Activated CD4-positive, alpha-beta T cell treated with anti-CD3 and anti-CD28 coated beads for 4 hours (primary cell): ENCODE measurements at places on chromosomes 6 and 20.

DNA sequence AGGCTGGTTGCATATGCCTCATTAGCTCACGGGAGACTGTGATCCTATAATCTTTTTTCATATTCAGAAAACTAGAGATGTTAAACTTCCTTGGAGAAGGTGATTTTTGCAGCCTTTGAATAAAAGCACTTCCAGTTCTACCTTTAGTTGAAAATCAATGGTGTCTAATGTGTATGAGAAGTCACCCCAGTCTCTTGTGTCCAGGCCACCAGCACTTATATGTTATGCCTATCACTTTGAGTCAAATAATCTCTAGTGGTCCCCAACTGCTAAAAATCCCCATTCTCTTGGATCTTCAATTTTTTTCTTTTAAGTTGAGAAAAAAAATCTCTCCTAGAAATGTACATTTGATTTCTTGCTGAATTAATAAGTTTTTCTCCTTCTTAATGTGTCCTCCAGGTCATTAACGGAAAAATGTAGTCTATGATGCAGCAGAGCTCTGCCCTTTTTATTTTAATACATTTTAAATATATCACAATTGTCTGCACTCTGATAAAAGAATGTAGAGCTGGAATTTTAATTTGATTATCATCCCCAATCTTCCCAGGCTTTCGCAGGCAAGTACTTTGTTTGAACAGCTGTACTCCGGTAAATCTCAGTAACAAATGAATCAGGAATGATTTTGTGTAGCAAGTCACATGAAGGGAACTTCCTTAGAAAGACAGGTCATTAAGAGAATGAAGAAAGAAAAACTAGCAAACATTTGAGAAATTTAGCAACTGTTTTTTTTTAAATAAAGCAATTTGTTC, 147.0 kb downstream of the SOX4 start:
- no peak for DNase-seq

DNA sequence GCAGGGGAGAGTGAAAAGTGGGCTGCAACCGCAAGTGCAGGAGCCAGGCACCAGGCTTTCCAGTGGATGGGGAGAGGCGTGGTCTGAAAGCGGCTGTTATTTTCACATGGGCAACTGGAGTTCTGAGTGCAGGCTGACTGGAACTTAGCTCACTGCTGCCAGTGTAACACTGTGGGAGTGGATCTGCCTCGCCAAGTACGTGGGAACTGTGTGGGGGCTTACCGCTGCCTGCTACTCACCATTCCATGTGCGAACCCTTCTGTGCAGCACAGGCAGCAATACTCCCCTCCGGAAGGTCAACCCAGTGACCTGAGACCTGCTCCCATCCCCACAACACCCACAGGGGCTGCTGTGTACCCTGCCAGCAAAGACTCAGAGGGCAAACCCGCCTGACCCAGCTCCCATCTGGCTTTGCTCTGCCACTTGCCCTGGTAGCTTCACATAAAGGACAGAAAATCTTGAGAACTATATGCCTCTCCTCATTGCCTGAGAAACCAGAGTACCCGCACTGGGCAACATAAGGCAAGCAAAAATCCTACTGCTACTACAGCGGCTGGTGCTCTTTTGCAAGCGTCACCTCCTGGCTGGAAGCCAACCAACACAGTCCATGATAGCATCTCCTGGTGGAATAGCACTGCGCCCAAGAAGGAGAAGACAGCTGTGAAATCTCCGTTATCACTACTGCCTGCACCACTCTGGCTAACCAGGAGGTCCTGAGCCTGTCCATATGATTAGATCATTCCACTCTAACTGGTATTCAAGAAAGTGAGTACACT, 54.4 kb upstream of the SIRPG start:
- no peak for DNase-seq

DNA sequence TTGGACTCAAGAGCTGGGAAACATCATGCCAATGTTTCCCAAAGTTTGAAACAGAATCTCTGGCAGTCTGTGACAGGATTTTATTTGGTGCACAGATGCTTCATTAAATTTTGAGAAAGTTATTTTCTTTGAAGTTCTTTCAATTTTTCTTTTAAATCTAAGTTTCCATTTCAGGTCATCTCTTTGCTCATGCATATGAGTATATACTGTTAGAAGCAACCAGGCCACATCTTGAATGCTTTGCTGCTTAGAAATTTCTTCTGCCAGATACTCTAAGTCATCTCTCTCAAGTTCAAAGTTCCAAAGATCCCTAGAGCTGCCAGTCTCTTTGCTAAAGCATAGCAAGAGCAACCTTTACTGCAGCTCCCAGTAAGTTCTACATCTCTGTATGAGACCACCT, 59.1 kb upstream of the CCDC28A start:
- DNase-seq, result no peak

DNA sequence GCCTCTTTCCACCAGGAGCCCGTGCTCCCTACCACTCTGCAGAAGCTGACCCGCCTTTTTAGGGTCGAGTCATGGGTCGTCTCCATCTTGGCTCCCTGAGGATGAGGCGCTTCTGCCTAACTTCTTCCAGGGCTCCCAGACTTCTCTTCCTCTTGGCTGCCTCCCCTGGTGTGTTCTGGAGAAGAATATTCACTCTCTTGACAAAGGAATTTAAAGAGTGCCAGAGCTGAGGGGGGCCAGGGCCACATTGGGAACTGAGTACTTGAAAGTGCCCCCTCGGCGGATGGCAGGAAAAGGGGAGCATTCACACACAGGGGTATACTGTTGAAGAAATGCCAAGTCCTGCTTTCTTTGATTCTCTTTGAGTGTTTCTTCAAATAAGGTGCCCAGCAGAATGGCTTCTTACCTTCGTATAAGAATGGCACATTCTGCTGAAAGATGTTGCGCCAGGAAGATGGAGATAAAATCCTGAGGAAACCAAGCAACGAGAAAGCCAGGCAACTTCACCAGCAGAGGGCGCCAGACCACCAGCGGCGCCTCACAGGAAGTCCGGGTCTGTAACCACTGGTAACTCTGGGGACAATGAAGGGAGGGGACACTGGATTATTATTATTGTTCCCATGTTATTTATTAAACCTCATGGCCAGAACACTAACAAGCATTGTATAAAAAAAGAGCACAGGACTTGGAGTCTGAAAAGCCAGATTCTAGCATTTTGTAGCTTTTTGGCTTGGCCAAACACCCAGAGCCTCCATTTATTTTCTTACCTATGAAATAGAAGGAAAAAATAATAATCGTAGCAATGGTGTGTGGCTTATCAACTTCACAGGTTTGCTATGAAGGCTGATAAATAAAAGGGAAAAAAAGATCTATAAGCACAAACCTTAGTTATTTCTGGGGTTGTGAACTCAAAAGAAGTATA, 176.7 kb downstream of the HACE1 start:
- peak; percentile 69 for DNase-seq

GRCh38 chr6:5645328-5646290, 361.1 kb downstream of the NRN1 start:
- no peak for DNase-seq

DNA sequence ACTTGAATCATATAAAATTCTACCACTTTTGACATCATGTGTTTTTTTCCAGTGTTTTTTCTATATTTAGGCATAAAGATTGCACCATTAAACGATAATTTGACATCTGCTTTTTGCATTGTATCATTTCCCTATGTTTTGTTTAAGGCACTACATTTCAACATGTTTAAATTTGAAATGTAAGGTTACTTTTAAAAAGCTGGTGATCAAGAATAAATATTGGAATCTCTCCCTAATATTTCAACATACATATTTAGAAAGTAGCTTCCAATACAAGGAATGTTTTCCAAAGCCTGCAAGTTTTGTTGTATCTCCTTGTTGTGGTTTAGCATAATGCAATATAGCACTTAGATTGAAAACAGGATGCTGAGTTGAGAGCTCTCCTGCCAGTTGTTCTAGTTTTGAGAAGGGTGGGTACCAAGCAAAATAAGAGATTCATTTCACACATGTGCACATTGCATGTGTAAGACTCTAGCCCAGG, 76.5 kb downstream of the SYNJ2 start:
- no peak for DNase-seq

GRCh38 chr6:104325341-104326172, 534.2 kb downstream of the HACE1 start:
- DNase-seq, result no peak

DNA sequence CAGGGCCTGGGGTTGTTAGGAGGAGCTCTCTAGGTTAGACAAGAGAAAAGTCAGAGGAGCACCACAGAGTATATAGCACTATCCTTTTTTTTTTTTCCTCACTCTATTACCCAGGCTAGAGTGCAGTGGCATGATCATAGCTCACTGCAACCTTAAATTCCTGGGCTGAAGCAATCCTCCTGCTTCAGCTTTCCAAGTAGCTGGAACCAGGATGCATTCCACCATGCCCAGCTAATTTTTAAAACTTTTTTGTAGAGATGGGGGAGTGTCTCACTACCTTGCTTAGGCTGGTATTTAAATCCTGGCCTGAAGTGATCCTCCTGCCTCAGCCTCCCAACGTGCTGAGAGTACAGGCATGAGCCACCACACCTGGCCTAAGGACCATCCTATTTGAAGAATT, 19.3 kb upstream of the AKIRIN2 start:
- no peak for DNase-seq

GRCh38 chr20:33005132-33005566, 916 bp upstream of the SUN5 start:
- peak; percentile 39 for DNase-seq

GRCh38 chr20:40765814-40766480, 76.9 kb upstream of the MAFB start:
- no peak for DNase-seq

DNA sequence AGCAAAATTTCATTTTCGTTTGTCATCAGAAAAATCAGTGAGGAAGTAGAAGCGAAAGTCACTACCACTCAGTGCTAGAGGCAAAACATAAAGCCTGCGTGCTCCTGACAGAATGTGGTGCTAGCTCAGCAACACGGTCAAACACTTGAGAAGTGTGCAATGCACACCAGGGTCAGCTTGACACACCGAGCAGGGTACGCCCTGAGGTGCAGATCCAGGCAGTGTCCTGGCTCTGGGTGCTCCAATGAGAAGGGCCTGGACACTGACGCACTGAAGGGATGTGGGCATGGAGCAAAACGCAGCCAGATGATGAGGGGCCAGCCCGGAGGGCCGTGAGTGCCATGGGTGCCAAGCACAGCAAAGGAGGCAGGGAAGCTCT, 5.9 kb downstream of the RNASET2 start:
- DNase-seq, result no peak

DNA sequence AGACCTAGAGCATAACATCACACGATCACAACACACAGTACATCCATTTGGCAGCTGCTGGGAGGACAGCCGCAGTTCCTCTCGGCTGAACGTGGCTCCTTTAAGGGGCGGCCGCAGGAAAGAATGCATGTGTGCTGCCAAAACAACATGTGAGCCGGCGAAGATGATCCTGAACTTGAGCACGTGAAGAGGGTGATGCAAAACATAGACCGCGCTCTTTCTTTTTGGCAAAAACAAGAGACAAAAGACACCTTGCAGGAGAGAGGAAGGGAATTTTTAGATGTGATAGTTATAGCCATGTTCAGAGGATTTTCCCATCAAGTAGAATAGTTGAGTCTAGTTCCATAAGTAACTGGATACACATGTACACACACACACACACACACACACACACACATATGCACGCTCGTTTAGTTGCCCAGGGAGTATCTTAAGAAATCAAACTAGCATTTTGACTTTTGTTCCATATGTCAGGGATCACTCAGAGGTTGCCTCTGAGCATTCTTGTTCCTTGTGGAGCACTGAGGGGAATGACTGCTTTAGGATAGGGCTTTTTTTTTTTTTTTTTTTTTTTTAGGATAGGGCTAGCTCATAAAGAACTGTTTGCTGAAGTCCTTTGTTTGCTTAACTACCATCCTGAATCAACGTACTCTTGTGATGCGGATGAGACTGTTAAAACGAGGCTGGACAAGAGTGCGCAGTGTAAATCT, 21.7 kb upstream of the RANBP9 start:
- no peak for DNase-seq

GRCh38 chr6:149995235-149995750, 30.0 kb downstream of the RAET1L start:
- no peak for DNase-seq

- DNase-seq, result no peak
Observed at GRCh38 chr6:157607317-157608109, 215.5 kb upstream of the SNX9 start.

- DNase-seq, result no peak
Observed at GRCh38 chr20:4195499-4195898, 180.1 kb upstream of the RNF24 start.

DNA sequence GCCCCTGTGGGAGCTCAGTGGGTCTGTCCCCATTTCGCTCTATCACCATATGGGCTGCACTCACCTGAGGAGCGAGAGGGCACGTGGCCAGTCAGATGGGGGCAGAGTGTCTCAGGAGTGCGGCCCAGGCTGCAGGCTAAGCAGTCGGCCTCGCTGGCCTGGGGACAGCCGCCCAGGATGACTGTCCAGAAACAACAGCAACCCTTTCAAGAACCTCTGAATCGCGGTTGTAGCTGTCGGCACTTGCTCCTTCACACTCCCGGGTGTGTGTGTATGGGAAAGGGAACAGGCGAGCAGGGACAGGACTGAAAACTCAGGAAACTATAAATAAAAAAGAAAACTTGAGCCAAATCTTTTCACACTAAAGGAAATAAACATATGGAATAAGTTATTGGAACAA, 63.1 kb downstream of the TFAP2A start:
- DNase-seq, result no peak

DNA sequence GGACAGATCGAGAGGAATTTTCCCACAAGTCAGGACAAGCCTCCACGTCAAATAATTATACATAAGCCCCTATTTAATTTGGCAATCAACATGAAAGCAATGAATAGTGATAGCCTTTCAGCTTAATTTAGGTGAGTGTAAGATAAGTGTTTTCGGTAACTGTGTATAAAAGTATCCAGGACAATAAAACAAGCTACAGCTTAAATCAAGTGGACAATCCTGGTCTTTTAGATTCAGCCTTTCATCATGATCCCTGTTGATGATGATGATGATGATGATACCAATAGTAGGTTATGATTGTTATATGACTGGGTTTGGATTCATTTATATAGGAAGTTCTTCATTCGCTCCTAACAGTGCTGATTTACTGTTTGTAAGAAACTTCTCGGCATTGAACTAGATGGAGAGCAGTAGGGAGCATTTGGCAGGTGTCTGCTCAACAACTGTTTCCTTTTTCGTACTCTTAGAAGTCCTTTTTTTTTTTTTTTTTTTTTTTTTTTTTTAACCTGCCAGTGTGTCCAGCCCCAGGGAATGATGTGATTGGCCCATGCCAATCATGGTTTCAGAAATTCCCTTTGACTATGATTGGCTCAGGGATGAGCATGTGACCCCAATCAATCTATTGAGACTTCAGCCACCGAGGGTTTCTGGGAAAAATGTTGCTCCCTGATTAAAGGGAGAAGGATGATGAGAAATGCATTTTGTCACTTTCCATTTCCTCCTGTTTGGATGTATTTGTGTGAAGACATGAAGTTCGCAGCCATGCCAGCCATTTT, 11.3 kb upstream of the RNF182 start:
- no peak for DNase-seq

- no peak for DNase-seq
Observed at GRCh38 chr6:114068771-114069170, 97.8 kb upstream of the HDAC2 start.

- no peak for DNase-seq
Observed at GRCh38 chr6:143652841-143653331, 24.9 kb upstream of the PHACTR2 start.

- no peak for DNase-seq
Observed at GRCh38 chr6:109014606-109015005, 80.0 kb downstream of the SESN1 start.

GRCh38 chr6:35449287-35449881, 2.8 kb upstream of the FANCE start:
- peak; percentile 42 for DNase-seq
